Muscle of arm (tissue), 14 donors: ENCODE measurements at places on chromosomes 2 and 18. TPM values are rescaled to one million over a fixed set of nuclear protein-coding genes. Genes with fewer than 3 reads are reported as not detected.

The AOX1 gene
- 1.3 TPM for polyA plus RNA-seq

The HMSD gene
- polyA plus RNA-seq = not detected

The PPM1B gene
- 31.4 TPM for polyA plus RNA-seq

The TFCP2L1 gene
- polyA plus RNA-seq = 0.49 TPM

DNA sequence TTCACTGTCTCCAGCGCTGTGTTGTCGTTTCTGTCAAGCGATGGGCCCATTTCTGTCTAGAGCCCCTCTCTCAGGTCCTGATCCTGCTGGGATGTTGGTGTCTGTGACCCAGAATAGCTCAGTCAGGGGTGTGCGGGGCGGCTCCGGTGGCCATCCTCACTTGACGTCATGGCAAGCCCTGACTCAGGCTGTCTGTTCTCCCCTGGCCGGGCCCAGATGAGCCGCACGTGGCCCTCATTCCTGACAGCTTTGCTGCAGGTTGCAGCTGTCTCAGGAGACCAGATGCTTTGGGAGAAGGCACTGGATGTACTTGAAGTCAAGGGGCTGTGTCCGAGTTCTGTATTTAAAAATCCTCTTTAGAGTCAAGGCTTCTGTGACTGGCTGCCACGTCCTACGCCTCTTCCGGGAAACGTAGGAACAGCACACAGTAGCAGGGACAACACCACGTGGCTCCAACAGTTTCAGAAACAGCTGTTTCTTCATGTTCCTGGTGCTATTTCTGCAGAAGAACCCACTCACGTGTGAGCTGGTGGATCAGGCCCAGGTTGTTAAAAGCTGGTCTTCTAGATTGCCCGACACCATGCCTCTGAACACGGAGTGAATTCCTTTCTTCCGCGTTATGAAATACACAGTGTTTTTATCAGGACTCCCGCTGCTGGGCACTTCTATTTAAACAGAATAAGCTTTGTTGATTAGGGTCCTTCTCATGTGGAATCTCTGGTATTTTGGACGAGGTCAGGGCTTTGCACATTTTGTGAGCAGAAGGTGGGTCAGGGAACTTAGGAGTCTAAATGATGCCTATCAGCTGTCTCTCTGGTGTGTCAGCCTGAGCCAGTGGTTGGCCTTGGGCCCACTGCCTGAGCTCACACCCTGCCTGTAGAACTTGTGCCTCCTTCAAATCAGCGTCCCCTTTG, 28.3 kb upstream of the NTSR2 start:
- DNase-seq = no peak

DNA sequence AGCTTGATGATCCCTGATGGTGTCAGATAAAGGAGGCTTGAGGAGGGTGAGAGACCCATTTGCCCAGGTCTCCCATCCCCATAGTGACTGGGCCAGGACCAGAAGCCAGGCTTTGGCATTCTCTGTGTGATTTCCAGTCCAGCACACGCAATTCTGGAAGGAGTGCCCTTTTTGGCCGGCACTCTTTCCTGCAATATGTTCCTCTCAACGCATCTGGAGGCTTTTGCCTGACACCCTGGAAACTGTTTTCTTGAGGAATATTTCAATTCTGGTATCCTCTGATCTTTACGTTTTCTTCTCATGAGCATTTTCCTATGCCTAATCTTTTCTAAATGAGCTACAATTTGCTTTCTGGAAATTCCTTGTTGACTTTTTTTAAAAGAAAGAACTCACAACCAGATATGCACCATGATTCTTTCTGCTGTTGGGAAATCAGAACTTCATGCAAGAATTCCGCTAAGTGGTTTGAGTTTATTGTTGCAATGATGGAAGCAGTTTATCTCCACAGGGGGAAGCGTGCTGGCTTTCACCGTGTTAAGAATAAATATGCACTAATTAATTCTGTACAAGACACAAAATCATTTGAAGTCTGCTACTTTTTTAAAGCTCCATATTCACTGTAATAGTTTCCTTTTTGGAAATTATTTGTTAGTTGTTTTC, 143.7 kb downstream of the NAPG start:
- DNase-seq = no peak

DNA sequence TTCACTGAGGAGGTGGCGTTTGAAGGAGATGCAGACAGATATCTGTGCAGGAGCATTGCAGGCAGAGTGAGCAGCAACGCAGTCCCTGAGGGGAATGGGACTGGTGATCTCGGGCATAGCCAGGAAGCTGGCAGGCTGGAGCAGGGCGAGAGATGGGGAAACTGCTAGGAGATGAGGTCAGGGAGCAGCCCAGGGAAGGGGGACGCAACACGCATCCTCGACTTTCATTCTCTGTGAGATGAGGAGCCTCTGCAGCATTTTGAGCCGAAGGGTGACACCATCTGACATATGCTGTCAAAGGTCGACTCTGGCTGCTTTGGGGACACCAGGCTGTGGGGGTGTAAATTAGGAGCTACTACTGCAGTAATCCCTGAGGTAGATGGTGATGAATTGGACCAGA, 4.3 kb upstream of the CHRNA1 start:
- DNase-seq = no peak

GRCh38 chr2:80112790-80113189, 191.8 kb downstream of the LRRTM1 start:
- DNase-seq = no peak
